ENCODE measurements at places on chromosomes 6 and 20. TPM values are rescaled to one million over a fixed set of nuclear protein-coding genes. Genes with fewer than 3 reads are reported as not detected.

DNA sequence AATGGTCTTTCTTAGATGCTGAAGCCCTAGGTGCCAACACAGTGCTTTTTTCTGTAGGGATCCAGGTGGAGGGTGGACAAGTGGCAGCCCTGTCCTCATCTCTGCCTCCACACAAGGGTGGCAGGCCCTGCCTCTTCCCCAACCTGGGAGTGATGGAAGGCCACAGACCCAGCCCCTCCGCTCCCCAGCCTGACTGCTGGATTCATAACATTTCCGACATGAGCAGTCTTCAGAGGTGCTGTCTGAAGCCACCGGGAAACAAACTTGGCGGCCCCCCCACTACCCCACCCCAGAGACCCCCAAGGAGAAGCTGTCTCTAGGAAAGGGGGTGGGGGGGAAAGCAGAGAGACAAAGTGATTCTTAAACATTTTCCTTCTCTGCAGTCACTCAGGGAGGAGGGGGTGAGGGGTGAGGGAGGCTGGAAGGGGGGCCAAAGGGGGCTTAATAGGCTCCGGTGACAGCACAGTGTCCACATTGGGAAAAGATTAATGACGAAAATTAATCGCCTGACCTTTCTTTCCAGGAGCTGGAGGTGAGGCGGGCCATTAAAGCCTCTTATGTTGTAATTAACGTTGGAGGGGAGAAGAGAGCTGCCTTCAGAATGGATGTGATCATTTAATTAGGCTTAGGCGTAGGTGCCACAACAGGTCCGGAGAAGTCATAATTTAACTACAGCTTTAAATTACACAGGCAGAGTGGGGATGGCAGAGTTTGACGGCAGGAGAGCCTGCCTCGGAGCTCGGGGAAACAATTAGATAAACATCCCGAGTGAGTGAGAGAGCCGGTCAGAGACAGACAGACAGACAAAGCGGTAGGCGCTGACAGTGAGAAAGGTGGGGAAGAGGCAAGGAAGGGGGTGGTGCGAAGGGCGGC lies 76.8 kb upstream of the FOXP4 start:
- no peak for DNase-seq
- H3K27me3 ChIP-seq, result no peaks in the 10 kb centered on the region
- H3K4me1 ChIP-seq, result peaks cover 14% of the 10 kb centered on the region
- H3K36me3 ChIP-seq, result no peaks in the 10 kb centered on the region
- peak overlapping the region; percentile 46 for H3K4me3 ChIP-seq

GRCh38 chr20:5172167-5172601 lies 45.4 kb downstream of the CDS2 start:
- H3K27ac ChIP-seq, result no peak overlapping the region
- peaks cover 71% of the 10 kb centered on the region for H3K4me1 ChIP-seq
- peaks cover 26% of the 10 kb centered on the region for H3K36me3 ChIP-seq

- H3K27me3 ChIP-seq, result no peaks in the 10 kb centered on the region
- no peak for DNase-seq
- H3K4me3 ChIP-seq, result no peak overlapping the region
- H3K36me3 ChIP-seq, result peaks cover 15% of the 10 kb centered on the region
Measured at GRCh38 chr20:32333181-32333987, 24.7 kb upstream of the ASXL1 start.

- DNase-seq, result no peak
- no peaks in the 10 kb centered on the region for H3K4me1 ChIP-seq
- no peaks in the 10 kb centered on the region for H3K36me3 ChIP-seq
- H3K27me3 ChIP-seq, result no peaks in the 10 kb centered on the region
Measured at GRCh38 chr6:126907312-126907711, 211.2 kb upstream of the RSPO3 start.

DNA sequence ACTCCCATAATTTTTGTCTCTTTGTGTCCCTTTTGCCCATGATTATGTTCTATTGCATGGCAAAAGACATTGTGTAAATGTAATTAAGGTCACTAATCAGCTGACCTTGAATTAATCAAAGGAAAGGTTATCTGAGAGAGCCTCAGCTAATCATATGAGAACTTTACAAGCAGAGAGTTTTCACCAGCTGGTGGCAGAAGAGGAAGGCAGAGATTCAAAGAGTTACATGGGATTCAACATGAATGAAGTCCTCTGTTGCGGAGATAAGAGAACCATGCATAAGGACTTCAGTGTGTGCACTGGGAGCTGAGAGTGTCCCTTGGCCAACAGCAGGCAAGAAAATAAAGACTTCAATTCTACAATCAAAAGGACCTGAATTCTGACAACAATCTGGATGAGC lies 494.1 kb upstream of the ARID1B start:
- peaks cover 14% of the 10 kb centered on the region for H3K4me1 ChIP-seq
- H3K4me3 ChIP-seq, result no peak overlapping the region
- no peaks in the 10 kb centered on the region for H3K27me3 ChIP-seq
- no peaks in the 10 kb centered on the region for H3K36me3 ChIP-seq

GRCh38 chr20:14444106-14444505 lies 106.7 kb upstream of the FLRT3 start:
- H3K36me3 ChIP-seq, result no peaks in the 10 kb centered on the region
- H3K27ac ChIP-seq, result no peak overlapping the region
- no peaks in the 10 kb centered on the region for H3K27me3 ChIP-seq
- H3K4me1 ChIP-seq, result no peaks in the 10 kb centered on the region

GRCh38 chr6:129181001-129181400 lies 298.1 kb downstream of the LAMA2 start:
- no peak overlapping the region for H3K27ac ChIP-seq
- H3K36me3 ChIP-seq, result no peaks in the 10 kb centered on the region
- H3K27me3 ChIP-seq, result no peaks in the 10 kb centered on the region
- no peaks in the 10 kb centered on the region for H3K4me1 ChIP-seq
- no peak overlapping the region for H3K4me3 ChIP-seq
- no peak for DNase-seq

DNA sequence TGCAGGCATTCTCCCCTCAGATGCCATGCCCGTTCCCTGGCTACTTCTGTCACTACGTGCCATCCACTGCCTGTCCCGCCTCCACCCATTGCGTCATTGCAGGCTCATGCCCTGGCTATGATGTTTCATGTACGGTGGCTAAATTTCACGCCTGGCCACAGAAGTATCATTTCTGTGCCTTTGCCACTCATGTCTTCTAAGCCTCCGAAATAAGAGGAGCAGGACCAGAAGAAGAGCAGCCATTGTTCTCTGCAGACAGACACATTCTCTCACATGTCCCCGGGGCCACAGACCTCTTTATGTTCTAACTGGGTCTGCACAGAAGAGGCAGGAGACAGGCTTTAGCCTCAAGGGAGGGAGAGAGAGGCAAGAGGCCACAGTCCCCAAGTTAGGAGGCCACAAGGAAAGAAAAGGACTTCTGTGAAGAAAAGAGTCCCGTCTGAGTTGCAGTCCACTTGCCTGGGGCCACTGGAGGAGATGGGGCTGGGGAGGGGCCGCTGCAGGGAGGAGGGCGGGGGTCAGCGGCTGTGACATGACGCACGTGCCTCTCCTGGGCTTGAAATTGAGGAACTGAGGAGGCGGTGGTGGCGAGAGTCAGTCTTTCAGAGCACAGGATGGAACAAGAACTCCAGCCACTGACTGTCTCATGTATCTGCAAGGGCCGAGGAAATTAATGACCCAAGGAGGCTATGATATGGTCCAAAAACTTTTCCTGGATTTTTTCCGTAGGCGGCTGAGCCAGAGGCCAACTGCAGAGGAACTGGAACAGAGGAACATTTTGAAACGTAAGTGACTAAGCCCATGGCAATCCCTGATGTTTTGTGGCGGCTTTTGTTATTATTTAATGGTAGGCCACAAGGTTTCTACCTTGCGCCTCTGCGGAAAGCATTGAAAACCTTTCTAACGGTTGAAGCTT lies 55.9 kb downstream of the TBC1D7 start:
- peak overlapping the region; percentile 84 for H3K27ac ChIP-seq
- DNase-seq, result peak; percentile 93
- H3K4me3 ChIP-seq, result peak overlapping the region; percentile 72
- no peaks in the 10 kb centered on the region for H3K27me3 ChIP-seq

- no peaks in the 10 kb centered on the region for H3K27me3 ChIP-seq
- no peaks in the 10 kb centered on the region for H3K36me3 ChIP-seq
- no peak overlapping the region for H3K27ac ChIP-seq
- DNase-seq, result no peak
- peaks cover 6% of the 10 kb centered on the region for H3K4me1 ChIP-seq
- no peak overlapping the region for H3K4me3 ChIP-seq
Measured at GRCh38 chr6:75735491-75736186, 13.4 kb upstream of the MYO6 start.

DNA sequence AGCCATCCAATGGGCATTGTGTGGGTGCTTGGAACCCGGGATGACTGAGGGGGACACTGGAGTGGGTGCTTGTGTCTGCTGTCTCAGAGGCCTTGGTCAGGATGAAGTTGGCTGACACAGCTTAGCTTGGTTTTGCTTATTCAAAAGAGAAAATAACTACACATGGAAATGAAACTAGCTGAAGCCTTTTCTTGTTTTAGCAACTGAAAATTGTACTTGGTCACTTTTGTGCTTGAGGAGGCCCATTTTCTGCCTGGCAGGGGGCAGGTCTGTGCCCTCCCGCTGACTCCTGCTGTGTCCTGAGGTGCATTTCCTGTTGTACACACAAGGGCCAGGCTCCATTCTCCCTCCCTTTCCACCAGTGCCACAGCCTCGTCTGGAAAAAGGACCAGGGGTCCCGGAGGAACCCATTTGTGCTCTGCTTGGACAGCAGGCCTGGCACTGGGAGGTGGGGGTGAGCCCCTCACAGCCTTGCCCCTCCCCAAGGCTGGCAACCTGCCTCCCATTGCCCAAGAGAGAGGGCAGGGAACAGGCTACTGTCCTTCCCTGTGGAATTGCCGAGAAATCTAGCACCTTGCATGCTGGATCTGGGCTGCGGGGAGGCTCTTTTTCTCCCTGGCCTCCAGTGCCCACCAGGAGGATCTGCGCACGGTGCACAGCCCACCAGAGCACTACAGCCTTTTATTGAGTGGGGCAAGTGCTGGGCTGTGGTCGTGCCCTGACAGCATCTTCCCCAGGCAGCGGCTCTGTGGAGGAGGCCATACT lies 49.4 kb downstream of the PYGB start:
- peaks cover 37% of the 10 kb centered on the region for H3K4me1 ChIP-seq
- no peak for DNase-seq
- H3K36me3 ChIP-seq, result peaks cover 93% of the 10 kb centered on the region
- no peaks in the 10 kb centered on the region for H3K27me3 ChIP-seq
- H3K27ac ChIP-seq, result peak overlapping the region; percentile 74
- no peak overlapping the region for H3K4me3 ChIP-seq

DNA sequence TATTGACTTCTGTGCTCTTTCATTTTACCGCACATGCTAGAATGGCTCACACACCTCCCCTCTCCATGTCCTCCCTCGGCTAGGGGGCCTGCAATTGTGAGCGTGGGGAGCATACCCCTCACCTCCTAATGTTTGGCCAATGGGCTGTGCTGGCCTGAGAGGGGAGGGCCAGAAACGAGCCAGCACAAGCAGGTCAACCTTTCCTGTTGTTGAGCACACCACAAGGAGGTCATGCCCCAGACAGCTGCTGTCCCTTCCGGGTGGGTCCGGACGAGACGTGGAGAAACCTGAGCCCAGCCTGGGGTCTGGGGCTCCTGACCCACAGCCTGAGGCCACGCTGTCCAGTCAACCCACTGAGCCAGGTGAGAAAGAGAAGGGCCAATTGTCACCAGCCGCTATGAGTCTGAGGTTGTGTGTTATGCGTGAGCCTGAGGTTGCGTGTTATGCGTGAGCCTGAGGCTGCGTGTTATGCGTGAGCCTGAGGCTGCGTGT lies 77.4 kb downstream of the TTLL2 start:
- H3K27ac ChIP-seq, result no peak overlapping the region
- DNase-seq, result peak; percentile 59
- H3K4me1 ChIP-seq, result no peaks in the 10 kb centered on the region
- H3K4me3 ChIP-seq, result no peak overlapping the region
- no peaks in the 10 kb centered on the region for H3K27me3 ChIP-seq
- no peaks in the 10 kb centered on the region for H3K36me3 ChIP-seq

DNA sequence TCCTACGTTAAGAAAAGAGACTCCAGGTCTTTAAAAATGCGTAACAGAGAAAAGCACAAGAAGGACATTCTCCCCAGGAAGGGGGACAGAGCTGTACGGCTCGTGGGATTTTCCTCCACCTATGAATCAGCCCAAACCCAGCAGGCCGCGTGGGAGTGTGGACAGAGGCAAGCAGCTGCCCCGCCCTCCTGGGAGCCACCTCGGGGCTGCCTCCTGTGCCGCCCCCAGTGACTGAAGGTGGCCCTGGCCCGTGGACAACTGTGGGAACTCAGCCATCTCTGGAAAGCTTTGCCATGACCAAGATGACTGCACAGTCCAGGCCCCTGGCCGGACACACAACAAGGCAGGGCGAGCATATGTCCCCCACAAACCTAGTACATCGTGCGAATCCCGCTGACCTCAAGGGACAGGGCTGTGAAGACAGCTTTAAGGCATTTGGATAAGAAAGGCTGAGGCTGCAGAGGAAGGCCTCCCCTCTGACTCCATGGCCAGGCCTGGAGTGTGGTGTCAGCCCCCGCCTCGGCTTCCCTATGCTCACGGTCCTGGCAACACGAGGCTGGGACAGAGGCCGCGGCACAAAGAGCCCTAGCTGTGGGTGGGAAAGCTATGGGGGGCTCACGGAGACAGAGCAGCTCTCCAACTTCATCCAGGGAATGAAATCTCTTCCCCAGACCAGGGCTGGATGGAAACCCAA lies 26.9 kb downstream of the PXDC1 start:
- no peaks in the 10 kb centered on the region for H3K4me1 ChIP-seq
- peak; percentile 70 for DNase-seq
- peaks cover 87% of the 10 kb centered on the region for H3K36me3 ChIP-seq

DNA sequence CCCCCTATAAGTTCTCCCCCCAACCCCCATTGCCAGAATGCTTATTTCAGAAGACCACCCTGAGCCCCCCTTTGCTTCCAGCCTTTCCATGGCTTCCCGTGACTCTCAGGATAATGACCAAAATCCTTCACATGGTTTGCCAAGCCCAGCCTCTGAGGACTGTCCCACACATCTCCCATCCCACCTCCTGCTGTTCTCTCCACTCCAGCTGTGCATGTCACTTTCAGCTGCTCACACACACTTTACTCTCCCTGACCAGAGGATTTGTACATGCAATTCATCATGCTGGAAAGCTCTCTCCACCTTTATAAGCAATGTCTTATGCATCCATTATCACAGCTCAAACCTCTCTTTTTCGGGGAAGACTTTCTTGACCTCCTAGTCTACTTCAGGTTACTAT lies 164.2 kb downstream of the PRL start:
- DNase-seq, result no peak
- no peaks in the 10 kb centered on the region for H3K36me3 ChIP-seq
- no peak overlapping the region for H3K27ac ChIP-seq
- H3K4me1 ChIP-seq, result no peaks in the 10 kb centered on the region

GRCh38 chr6:91149956-91150705 lies 563.3 kb upstream of the MAP3K7 start:
- no peak overlapping the region for H3K27ac ChIP-seq
- no peaks in the 10 kb centered on the region for H3K4me1 ChIP-seq

The RBPJL gene
- total RNA-seq, result not detected

The HIVEP2 gene
- total RNA-seq, result 30.1 TPM

The ENPP4 gene
- 25.5 TPM for total RNA-seq

The LAMA4 gene
- total RNA-seq, result 3.0 TPM

The MEP1A gene
- total RNA-seq, result 0.42 TPM

The SPDEF gene
- total RNA-seq, result not detected
